ENCODE measurements at places on chromosomes 1 and 21. TPM values are rescaled to one million over a fixed set of nuclear protein-coding genes. Genes with fewer than 3 reads are reported as not detected.

The LYST gene
- total RNA-seq = 24.0 TPM

The LRRC3 gene
- total RNA-seq = 4.8 TPM

The ALG14 gene
- total RNA-seq = 4.6 TPM

The CLDN14 gene
- 0.87 TPM for total RNA-seq

GRCh38 chr1:221234791-221235190 is 355.5 kb downstream of the HLX start:
- no peak for ATAC-seq

DNA sequence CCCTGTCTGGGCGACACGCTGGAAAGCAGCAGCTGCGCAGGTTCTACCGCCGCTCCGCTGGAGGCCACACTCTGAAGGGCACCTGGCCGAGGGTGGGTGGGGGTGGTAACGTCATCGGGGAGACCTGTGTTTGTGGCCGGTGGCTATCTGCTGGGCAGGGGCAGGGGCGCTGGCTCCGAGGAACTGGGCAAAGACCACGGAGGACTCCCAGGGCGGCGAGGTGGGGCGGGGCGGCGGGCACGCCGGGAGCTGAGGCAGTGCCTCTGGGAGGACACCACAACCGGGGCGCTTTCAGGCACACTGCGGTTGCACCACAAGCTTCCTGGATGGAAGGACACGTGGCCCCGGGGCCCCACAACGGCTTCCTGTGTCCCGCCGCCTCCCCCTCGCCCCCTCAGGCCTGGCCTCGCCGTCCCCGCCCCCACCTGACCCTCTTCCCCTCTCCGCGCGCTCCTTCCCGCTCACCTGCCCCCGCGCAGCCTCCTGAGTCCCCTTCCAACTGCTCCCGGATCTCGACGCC is 3.3 kb upstream of the DENND2D start:
- peak; percentile 60 for ATAC-seq

DNA sequence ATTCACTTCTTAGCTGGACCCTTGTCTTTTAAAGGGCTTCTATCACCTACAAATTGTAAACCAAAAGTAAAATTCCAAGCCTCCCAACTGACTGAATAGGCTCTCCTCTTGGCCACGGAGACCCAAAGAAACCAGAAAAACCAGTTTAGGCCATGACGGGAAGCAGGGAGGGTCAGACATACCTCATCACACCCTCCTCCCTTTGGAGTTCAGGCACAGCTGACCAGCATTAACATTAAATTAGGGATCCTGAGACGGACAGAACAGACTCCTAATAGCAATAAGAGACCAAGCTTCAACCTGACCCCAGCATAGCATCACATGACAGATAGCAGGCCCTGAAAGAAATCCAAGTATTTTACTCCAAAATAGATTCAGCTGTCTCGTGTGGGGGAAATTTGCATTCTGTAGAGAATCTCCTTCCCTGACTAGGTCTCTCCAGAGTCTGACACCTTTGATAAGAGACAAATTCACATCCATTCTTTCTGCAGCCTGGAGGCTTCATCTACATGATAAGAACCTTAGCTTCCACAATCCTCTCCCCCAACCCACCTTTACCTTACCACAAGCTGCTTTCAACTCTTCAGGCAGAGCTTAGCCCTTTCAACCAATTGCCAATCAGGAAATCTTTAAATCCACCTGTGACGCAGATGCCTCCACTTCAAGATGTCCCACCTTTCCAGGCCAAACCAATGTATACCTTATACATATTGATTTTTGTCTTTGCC is 177.1 kb upstream of the RAB4A start:
- ATAC-seq = peak; percentile 26

DNA sequence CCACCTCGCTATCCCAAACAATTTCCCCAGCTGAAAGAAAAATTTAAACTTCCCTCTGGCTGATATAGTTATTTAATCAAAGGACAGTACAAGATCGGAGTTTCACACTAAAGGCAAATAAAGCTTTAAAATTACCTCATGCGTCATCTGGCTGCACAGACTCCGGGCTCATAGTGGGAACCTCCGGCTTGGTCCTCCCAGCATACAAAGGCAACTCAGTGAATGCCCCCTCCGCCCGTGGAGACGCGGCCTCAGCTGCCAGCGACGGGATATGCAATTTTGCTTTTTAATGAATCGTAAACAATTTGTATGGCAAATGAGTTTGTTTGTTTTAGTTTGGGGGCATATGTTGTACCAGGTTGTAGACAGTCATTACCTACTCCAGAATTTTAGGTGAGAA is 214.6 kb upstream of the NFIA start:
- ATAC-seq = peak; percentile 50

GRCh38 chr1:226661271-226661670 is 77.8 kb downstream of the ITPKB start:
- ATAC-seq = no peak

GRCh38 chr1:205144751-205145150 is 23.0 kb upstream of the RBBP5 start:
- no peak for ATAC-seq

DNA sequence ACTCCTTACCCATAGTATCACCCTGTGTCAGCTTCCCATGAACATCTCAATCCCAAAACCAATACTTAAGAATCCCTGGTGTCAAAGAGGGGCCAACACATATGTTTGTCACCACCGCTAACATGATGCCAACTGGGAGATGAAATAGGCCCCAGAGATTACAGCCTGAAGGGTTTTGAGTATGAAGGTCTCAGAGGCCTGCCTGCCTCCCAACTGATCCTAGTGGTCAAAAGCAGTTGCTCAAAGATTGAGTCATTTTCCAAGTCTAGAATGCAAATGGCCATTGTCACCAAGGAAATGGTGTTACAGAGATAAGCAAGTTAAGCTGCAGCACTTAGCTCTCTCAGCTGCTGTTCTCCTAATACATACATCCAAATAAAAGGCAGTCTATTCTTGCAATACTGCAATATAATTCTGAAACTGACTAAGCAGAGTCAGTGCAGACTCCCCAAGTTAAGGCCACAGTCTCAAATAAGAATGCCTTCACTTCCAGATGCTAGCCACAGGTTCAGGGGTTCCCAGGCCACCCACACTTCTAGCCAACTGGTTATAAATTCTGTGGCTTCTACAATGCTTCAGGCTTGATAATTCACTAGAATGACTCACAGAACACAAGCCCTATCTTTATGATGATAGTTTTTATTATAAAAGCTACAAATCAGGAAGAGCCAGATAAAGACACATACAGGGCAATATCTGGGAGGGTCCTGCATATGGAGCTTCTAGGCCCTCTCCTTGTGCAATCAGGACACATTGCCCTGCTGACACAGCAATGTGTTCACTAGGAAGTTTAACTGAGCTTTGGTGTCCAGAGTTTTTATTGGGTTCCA is 18.7 kb downstream of the DUSP10 start:
- peak; percentile 14 for ATAC-seq

DNA sequence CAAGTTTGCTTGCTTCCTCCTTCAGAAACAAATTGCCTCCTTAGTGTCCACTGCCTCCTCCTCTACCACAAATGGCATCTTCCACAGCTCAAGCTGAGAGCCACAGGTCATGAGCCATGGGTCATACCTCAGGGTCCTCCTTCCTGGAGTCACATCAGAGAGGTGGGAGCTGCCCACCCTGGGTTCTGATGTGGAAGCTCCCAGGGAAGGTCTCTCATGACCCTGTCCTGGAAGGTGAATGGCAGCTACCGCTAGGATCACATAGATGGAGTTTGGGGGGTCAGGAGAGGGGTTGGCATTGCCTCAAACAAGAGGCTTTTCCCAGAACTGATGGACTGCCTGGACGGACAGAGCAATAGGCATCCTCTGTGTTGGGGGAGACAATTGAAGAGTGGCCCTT is 321.4 kb downstream of the MATN1 start:
- ATAC-seq = no peak

DNA sequence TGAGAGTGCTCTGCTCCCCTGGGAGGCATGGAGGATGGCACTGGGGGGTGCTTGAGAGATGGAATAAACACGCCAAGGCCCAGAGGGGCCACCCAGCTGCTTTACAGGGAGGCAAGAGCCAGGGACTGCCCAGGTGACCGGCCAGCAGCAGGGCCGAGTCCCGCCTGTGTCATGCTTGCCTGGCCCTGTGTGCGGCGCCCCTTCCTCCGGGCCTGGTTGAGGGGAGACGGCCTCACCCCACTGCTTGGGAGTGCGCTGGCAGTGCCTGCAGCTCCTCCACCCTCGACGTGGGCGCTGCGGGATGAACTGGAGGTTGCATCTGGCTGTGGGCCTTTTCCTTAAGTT is 33.1 kb upstream of the COL6A2 start:
- peak; percentile 19 for ATAC-seq

DNA sequence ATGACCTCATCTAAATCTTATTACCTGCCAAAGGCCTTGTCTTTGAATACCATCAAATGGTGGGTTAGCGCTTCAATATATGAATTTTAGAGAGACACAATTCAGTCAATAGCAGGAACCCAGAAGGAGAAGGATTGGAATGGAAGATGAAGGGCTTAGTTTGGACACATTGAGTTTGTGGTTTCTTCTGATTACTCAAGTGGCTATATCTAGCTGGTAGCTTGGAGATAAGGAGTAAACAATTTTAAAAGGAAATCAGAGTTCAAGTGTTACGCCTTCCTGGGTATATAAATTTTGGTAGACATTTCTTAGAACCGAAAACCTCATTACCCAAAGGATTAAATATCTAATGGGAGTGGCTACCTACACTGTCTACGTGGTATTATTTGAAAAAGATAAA is 80.2 kb downstream of the RGS2 start:
- no peak for ATAC-seq

GRCh38 chr1:183983371-183984105 is 54.0 kb downstream of the COLGALT2 start:
- peak; percentile 97 for ATAC-seq

DNA sequence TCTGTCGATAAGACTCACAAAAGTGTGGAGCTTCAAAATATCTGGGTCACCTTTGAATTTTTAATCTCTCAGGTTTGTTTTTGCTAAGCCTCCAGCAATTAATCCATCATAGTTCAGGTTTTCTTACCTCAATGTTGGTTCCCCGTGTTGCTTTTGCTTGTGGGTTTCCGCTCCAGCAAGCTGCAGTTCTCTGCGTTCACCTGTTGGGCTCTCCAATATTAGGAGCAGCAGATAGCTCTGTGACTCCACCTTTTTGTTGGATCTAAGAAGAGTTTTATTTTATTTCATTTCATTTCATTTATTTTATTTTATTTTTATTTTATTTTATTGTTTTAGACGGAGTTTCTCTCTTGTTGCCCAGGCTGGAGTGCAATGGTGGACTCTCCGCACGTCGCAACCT is 335.5 kb downstream of the COL11A1 start:
- no peak for ATAC-seq

DNA sequence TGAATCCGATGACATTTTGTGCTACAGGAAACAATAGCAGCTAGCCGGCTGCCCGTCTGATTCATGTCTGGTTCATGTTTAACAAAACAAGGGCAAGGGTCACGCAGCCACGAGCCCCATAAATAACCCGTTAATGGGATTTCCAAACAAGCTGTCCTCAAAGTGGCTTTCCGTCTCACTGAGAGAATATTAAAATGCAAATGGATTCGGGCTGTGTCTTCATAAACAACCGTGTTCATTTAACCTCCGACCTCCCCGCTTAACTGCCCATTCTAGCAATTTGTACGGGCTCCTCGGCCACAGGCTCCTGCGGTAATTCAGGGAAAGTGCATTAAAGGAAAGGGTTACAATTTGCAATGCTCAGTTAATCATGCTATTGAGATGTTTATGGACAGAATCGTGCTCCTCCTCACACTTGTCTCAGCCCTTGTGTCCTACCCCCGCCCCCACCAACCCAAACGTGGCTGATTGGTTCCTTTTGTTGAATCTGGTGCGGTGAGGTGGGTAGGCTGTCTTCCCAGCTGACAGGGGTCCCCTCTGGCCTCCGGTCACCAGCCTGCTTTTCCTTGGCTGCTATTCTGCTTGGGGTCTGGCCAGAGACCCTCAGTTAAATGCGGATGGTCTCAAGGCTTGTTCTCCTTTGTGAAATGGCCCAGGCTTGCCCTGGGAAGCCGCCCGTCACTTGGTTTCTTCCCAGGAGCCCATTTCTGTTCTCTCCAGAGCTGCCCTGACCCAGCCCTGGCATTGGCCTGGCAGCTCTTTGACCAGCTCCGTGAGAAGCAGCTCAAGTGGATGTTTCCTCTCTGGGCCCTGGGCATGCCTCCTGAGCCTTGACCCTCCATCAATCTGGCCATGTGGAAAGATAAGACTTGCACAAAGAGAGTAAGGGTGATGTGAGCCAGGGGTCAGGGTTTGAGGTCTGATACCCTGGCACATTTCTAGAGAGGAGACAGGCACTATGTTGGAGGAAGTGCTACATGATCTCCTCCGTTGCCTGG is 200.7 kb upstream of the POU3F1 start:
- ATAC-seq = peak; percentile 54

GRCh38 chr1:64519901-64520300 is 50.0 kb downstream of the CACHD1 start:
- no peak for ATAC-seq

DNA sequence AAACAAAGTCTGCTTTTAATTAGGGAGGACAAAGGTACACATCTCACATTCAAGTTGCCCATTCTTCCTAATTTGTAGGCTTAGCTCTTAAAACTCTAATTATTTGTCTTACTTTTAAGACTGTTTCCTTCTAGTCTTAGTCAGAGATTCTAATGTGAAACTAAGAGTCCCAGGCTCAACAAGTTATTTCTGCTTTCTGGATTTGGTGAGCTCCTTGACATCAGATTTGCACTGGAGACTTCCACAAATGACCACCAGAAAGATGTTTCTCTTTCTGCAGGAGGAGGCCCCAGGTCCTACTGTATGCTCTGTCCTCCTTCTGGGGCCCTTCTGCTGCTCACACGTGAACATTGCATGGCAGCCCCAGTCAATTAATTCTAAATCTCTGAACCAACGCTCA is 194.2 kb upstream of the JUN start:
- ATAC-seq = no peak

DNA sequence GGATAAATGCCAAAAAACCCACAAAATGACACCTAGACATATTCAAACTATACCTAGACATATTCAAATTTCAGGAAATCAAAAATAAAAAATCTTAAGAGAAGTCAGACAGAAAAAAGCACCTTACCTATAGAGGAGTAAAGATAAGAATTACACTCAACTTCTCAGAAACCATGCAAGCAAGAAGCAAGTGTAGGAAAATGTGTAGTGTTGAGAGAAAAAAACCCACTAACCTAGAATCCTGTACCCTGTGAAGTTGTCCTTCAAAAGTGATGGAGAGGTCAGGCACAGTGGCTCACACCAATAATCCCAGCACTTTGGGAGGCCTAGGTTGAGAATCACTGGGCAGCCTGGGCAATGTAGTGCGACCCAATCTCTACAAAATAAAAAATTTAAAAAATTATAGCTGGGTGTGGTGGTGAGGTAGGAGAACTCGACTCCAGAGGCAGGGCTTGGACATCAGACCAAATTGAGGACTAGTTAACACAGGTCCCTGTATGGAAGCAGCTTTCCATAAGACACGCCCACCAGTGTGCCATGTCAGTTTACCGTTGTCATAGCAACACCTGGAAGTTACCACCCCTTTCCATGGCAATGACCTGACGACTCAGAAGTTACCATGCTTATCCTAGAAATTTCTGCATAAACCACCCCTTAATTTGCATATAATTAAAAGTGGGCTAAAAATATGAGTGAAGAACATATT is 20.7 kb downstream of the PDIK1L start:
- no peak for ATAC-seq

GRCh38 chr1:59204001-59204400 is 92.9 kb upstream of the FGGY start:
- ATAC-seq = no peak

- no peak for ATAC-seq
These were observed 5.4 kb upstream of the NUAK2 start for GRCh38 chr1:205326812-205327466.

Measured in motor neuron (in vitro differentiated cells).